ENCODE measurements at places on chromosomes 2 and 18.

DNA sequence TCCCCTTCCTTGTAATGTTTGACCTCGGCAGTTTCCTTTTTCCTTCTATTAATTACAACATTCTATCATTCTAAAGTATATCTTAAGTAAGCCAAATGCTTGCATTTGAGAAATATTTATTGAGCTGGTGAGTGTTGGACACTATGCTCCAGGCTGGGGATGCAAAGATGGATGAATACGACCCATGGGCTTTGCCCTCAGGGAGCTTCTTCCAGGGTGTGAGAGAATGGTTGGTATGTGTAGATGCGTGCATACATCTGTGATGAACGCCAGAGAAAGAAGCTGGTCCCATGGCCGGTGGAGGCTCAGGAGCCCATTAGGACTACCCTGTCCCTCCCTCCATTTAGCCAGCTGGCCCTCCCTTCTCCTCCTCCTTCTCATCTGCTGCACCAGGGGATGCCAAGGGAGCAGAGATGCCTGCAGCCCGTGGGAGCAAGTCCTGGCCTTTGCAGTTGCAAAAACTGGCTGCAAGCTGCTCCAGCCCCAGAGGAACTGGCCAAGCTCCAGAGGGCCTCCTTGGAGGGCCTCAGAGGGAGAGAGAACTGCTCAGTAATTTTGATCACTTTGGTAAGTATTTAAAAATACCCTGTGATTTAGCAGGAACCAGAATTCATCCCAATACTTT is 65.7 kb upstream of the FOSL2 start:
- no peak for DNase-seq

- DNase-seq, result peak; percentile 53
These were observed 1.2 kb downstream of the ANKMY1 start for GRCh38 chr2:240556553-240557100.

DNA sequence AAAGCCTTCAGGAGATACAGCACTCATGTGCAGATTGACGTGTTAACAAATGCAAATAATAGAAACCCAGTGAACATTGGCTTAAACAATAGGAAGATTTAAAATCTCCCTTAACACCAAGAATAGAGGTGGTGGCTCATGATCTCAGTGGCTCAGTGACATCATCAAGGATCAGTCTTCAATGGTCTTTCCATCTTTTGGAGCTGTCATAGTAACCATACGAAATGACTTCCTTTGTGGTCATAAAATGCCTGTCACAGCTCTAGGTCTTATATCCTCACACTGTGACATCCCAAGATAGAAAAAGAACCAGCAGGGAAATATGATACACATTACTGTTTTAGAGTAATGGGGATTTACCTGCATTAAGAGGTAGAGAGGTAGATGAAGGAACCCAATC is 59.6 kb upstream of the ACKR3 start:
- DNase-seq, result no peak

DNA sequence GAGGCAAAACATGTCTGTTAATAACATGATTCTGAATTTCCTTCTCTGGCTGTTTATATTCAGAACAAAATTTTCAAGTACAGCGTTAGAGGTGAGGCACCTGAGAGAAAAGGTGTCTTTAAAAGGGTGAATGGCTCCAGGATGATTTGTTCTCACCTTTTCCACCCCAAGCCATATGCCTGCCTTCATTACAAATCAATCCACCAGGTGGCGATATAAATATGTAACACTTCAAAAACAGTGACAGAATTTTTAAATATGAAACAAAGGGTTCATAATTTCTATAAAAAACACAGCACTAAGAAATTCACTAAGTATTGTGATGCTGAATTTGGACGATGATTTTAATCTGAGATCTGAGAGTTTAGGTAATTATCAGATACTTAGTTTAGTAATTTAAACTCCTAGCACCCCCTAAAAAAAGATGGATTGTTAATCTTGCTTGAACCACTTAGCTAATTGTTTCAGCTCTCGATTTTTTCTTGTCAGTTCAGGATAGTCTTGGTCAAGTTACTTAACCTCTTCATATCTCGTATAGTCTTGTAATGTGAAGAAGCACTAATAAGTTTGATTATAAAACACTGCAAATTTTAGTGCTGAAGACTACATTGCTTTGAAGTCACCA is 528.8 kb downstream of the CPS1 start:
- no peak for DNase-seq

GRCh38 chr18:79488311-79489050 is 92.8 kb downstream of the NFATC1 start:
- DNase-seq, result no peak

- DNase-seq, result no peak
These were observed 115.4 kb downstream of the CCDC141 start for GRCh38 chr2:178934571-178934970.

DNA sequence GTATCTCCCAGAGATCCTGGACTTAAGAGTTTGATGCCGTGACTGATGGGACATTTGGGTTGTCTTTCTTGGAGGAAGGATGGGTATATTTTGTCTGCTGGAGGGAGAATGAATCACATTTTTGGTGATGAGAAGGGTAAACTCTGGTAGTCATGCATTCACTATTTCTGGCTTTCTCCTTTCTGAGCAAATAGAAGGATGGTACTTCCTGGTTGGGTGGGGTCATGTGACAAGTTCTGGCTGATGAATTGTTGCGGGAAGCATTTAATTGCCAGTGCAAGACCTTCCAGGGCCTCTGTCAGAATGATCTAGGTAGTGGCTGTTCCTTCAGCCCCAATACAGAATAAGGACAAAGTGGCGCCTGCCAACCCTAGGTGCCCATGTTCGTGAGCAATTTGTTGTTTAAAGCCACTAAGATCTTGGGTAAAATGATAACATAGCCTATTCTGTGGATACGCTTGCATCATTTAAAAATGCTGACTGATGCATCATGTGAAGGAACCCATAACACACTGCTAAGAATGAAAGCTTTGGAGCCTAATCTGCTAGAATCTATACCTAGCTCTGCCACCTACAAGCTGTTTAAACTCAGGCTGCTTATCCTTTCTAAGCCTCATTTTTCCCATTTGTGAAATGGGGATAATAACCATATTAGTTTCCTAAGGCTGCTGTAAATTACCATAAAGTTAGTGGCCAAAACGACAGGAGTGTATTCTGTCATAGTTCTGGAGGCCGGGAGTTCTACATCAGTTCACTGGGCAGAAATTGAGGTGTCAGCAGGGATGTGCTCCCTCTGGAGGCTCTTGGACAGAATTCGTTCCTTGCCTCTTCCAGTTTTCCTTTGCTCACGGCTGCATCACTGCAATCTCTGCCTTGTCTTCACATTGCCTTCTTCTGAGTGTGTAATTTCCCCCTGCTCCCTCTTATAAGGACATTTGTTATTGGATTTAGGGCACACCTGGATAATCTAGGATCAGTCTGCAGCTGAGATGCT is 281.3 kb downstream of the AGPS start:
- no peak for DNase-seq
